ENCODE measurements at places on chromosomes 6 and 20. TPM values are rescaled to one million over a fixed set of nuclear protein-coding genes. Genes with fewer than 3 reads are reported as not detected.
A peak's percentile ranks its signal among the peaks of the same experiment; 100 is the strongest.

DNA sequence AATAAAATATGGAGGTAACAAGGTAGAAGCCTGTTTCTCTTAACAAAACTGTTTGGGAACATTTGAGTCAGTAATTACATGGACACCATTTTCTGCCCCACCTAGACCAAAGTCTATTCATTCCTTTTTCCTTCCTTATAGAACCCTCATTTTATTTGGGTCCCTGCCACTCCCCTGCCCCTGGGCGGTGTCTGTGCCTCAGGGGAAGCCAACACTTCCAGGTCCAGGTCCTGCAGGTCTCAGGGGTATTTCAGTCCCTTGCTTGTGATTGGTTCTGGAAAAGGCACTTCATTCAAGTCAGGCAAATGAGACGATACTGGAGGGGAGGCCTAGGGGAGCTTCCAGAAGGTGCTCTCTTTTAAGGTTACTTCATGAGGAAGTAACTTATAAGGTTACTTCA lies 42.3 kb downstream of the SLC35D3 start:
- no peak overlapping the region for H3K4me3 ChIP-seq
- no peak overlapping the region for H3K27ac ChIP-seq
- H3K27me3 ChIP-seq = peaks cover 29% of the 10 kb centered on the region
- peaks cover 6% of the 10 kb centered on the region for H3K4me1 ChIP-seq

- no peaks in the 10 kb centered on the region for H3K27me3 ChIP-seq
- H3K4me1 ChIP-seq = peaks cover 25% of the 10 kb centered on the region
- DNase-seq = no peak
- H3K4me3 ChIP-seq = peak overlapping the region; percentile 71
- H3K36me3 ChIP-seq = peaks cover 6% of the 10 kb centered on the region
Measured at GRCh38 chr6:14290041-14290771, 172.6 kb downstream of the CD83 start.

Gene HLA-DPB1
- 43.4 TPM for total RNA-seq

DNA sequence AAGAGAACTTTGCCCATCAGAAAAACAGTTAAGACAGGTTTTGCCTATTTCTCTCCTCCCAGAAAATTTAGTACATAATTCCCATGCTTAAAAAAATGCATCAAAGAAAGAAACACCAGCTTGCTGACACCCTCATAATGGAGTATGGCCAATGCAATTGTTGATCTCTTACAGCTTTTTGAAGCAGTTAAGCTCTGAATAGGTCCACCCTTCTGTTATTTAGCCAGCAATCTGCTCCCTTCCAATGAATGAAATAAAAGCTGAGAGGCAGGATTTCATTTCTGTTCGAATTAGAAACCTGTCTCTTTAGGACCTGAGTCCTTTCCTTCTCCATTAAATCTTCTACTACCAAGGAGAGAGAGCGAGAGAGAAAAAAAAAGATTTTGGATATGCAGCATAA lies 288.7 kb downstream of the RNF144B start:
- no peaks in the 10 kb centered on the region for H3K27me3 ChIP-seq
- H3K4me1 ChIP-seq = no peaks in the 10 kb centered on the region
- no peaks in the 10 kb centered on the region for H3K36me3 ChIP-seq
- H3K4me3 ChIP-seq = no peak overlapping the region

- H3K4me1 ChIP-seq = peaks cover 30% of the 10 kb centered on the region
- H3K4me3 ChIP-seq = no peak overlapping the region
- DNase-seq = no peak
Measured at GRCh38 chr6:26358511-26358981, 6.5 kb upstream of the BTN3A2 start.

- H3K36me3 ChIP-seq = peaks cover 37% of the 10 kb centered on the region
- H3K4me3 ChIP-seq = peak overlapping the region; percentile 91
- H3K4me1 ChIP-seq = peaks cover 37% of the 10 kb centered on the region
- no peaks in the 10 kb centered on the region for H3K27me3 ChIP-seq
Measured at GRCh38 chr6:109381061-109381746, 1.1 kb downstream of the CD164 start.

GRCh38 chr6:46468403-46469010 lies 22.7 kb downstream of the RCAN2 start:
- H3K27ac ChIP-seq = no peak overlapping the region
- no peaks in the 10 kb centered on the region for H3K4me1 ChIP-seq
- DNase-seq = no peak
- no peak overlapping the region for H3K4me3 ChIP-seq

DNA sequence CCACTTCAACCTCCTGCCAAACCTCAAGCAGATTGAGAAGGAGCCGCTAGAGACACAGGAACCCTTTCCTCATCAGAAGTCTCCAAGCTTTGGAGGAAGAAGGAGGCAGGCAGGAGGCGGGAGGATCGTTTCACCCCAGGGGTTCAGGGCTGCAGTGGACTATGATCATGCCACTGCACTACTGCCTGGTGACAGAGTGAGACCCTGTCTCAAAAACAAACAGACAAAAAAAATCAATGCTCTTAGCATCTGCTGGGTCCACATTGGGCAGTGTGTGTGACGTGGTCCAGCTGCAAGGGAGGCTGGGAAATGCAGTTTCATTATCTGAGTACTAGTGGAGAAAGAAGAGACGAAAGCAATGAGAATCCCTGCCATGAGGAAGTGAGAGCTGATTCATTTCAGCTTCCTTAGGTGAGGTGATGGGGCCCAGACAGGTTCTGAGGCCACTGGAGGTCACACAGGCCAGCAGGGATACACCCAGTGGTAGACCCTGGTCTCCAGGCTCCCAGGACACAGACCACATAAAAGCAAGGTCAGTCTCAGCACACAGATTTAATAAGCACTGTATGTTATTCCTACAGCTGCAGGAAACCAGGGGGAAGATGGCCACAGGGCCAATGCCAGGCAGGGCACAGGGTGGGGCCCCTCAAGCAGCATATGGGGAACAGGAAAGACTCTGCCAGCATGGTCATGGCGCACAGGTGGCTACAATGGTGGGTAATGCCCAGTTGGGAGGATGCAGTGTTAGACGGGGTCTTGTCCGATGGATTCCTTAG lies 4.3 kb downstream of the GFRA4 start:
- H3K27ac ChIP-seq = no peak overlapping the region
- H3K27me3 ChIP-seq = peaks cover 54% of the 10 kb centered on the region
- H3K36me3 ChIP-seq = no peaks in the 10 kb centered on the region
- peaks cover 14% of the 10 kb centered on the region for H3K4me1 ChIP-seq
- peak; percentile 33 for DNase-seq

GRCh38 chr20:44770484-44771171 lies 25.0 kb downstream of the KCNK15 start:
- H3K27ac ChIP-seq = no peak overlapping the region
- H3K4me1 ChIP-seq = no peaks in the 10 kb centered on the region
- no peaks in the 10 kb centered on the region for H3K36me3 ChIP-seq
- DNase-seq = no peak
- no peak overlapping the region for H3K4me3 ChIP-seq
- H3K27me3 ChIP-seq = peaks cover 10% of the 10 kb centered on the region

- no peak overlapping the region for H3K27ac ChIP-seq
- H3K27me3 ChIP-seq = no peaks in the 10 kb centered on the region
- H3K36me3 ChIP-seq = no peaks in the 10 kb centered on the region
- no peak overlapping the region for H3K4me3 ChIP-seq
- H3K4me1 ChIP-seq = no peaks in the 10 kb centered on the region
- no peak for DNase-seq
Measured at GRCh38 chr20:9474835-9475415, 39.5 kb upstream of the LAMP5 start.

DNA sequence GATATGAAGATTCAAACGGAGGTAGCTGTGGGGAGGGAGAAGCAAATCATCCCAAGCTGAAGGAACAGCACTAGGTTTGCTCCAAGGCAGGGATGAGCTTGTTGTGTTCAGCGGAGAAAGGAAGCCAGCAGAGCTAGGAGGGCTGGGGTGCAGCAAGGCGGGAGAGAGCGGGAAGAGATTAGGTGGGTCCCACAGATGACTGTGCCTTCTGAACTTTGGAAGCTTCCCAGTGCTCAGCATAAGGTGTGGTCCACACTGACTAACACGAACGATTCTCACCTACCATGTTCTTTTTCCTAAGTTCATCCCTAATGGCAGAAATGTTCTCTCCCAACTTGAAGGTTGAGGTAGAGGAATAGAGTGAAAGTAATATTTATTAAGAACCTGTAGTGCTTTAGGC lies 1.2 kb downstream of the RAE1 start:
- H3K36me3 ChIP-seq = peaks cover 9% of the 10 kb centered on the region
- no peak for DNase-seq
- peaks cover 10% of the 10 kb centered on the region for H3K4me1 ChIP-seq
- peak overlapping the region; percentile 97 for H3K4me3 ChIP-seq

- H3K27me3 ChIP-seq = peaks cover 8% of the 10 kb centered on the region
- no peak overlapping the region for H3K4me3 ChIP-seq
- no peaks in the 10 kb centered on the region for H3K36me3 ChIP-seq
- H3K27ac ChIP-seq = no peak overlapping the region
- H3K4me1 ChIP-seq = no peaks in the 10 kb centered on the region
Measured at GRCh38 chr20:61191096-61191495, 61.0 kb upstream of the CDH4 start.

DNA sequence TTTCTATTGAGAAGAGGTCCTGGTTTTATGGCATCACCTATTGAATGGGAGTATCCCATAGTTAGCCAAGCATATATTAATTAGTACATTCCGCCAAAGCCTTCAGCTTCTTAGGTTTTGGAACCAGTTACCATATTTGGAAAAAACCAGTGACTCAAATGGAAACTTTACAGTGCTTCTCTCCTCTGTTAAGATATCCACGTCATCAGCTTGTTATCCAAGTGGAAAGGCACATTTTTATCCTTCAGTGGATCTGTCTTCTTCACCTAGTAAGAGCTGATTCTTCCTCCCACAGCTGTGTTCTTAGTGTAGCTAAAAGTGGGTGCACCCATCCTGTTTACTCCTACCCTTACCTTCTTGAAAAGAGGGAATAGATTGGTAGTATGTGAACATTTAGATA lies 34.5 kb downstream of the TPD52L1 start:
- no peak overlapping the region for H3K27ac ChIP-seq
- H3K4me1 ChIP-seq = peaks cover 2% of the 10 kb centered on the region
- peaks cover 16% of the 10 kb centered on the region for H3K27me3 ChIP-seq
- no peaks in the 10 kb centered on the region for H3K36me3 ChIP-seq
- H3K4me3 ChIP-seq = no peak overlapping the region

Gene OPRM1
- total RNA-seq = not detected

DNA sequence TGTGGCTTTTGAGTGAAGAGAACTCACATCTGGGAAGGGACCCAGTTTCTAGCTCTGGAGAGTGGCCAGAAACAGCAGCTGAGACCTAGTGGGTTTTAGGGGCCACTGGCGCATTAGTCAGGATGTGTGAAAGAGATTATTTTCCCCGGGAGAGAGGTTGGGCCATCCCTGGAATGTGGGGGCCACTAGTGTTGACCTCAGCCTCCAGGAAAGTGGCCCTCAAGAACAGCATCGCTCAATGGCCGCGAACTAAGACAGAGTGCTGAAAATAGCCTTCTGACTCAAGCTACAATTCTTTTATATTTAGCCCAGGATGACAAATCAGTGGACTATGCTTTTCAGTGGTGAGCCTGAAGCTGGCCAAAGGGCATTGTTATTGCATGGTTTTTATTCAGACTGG lies 210.4 kb upstream of the RNF24 start:
- H3K27me3 ChIP-seq = peaks cover 27% of the 10 kb centered on the region
- H3K4me1 ChIP-seq = peaks cover 5% of the 10 kb centered on the region
- DNase-seq = no peak
- H3K27ac ChIP-seq = no peak overlapping the region
- H3K36me3 ChIP-seq = no peaks in the 10 kb centered on the region

DNA sequence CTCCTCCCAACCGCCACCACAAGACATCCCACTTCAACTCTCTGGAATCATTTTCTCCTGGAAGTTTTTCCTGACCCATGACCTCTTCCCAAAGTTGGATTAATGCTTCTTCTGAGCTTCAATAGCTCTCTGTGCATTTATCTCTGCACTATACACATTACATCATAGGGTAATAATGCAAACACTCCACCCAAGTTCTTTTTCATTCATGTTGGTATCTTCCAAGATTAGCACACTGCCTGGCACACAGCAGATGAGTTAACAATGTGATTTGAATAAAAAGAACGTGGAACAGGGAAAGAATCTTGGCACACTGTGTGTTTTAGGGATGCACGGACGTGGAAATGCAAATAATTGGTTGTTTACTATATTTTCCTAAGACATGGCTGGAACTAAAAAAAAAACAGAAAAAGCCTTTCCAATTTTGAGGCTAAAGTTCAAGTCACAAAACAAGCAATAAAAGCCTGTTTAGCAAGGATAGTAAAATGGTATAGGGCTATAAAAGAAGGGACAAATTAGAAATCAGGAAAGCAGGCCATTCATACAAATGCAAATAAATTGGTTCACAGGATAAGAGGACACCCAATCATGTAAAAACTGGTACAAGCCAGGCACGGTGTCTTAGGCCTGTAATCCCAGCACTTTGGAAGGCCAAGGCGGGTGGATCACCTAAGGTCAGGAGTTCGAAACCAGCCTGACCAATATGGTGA lies 1.6 kb upstream of the FAM135A start:
- peaks cover 1% of the 10 kb centered on the region for H3K36me3 ChIP-seq
- DNase-seq = no peak
- H3K27ac ChIP-seq = no peak overlapping the region
- H3K27me3 ChIP-seq = peaks cover 7% of the 10 kb centered on the region

DNA sequence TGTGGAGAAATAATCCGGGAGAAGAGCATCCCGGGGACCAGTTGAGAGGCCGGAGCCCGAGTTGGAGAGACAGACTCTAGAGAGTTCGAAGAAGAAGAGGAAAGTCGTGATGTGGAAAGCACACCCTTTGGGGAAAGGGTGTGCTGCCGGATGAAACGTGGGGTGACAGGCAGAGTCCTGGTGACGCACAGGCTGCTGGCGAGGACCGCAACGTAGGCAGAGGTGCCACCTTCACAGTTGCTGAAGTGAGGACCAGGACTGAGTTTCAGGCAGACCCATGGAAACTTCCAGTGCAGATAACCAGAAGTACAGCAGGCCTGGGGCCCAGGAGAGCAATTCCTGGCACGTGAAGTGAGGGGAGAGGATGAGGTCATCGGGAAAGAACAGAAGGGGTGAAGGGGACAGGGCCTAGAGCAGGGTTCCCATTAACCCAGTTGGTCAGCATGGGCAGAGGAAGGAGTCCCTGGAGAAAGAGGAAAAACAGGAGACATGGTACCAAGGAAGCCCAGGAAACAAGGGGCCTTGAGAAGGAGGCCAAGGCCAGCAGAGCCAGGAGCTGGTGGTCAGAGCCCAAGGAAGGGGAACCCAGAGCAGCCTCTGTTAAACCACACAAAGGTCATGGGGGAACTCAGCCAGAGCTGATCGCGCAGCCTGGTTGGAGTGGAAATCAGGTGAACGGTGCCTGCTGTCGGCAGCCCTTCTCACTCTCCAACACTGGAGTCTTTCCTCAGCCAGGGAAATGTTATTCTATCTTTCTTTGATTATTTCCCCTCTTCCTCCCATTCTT lies 84.1 kb downstream of the PRND start:
- H3K4me1 ChIP-seq = peaks cover 23% of the 10 kb centered on the region
- no peak for DNase-seq
- H3K4me3 ChIP-seq = no peak overlapping the region
- no peaks in the 10 kb centered on the region for H3K27me3 ChIP-seq
- H3K36me3 ChIP-seq = peaks cover 34% of the 10 kb centered on the region

Gene TBC1D22B
- total RNA-seq = 13.8 TPM

Gene NDUFAF5
- 37.4 TPM for total RNA-seq

Gene FOXS1
- total RNA-seq = not detected
